ENCODE measurements at places on chromosomes 3 and 15.
A peak's percentile ranks its signal among the peaks of the same experiment; 100 is the strongest.

DNA sequence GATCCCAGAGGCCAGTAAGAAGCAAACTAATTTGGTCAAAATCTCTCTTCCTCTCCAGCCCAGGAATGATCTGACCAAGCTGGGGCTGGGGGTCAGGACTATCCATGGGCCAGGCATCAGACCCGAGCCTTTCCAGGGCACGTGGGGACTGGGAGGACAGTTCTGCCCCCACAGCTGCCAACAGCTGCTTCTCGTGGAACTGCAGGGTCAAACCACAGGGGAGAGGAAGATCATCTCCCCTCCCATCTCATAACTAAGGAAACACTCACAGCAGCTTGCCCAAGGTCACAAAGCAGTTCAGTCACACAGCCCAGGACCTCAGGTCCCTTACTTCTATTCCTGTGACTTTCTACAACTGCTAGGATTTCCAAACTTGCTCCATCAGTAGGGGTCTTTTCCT, 47.1 kb downstream of the DAPK2 start:
- no peak for DNase-seq
- H3K27me3 ChIP-seq = no peaks in the 10 kb centered on the region
- H3K4me1 ChIP-seq = no peaks in the 10 kb centered on the region
- no peak overlapping the region for H3K4me3 ChIP-seq

DNA sequence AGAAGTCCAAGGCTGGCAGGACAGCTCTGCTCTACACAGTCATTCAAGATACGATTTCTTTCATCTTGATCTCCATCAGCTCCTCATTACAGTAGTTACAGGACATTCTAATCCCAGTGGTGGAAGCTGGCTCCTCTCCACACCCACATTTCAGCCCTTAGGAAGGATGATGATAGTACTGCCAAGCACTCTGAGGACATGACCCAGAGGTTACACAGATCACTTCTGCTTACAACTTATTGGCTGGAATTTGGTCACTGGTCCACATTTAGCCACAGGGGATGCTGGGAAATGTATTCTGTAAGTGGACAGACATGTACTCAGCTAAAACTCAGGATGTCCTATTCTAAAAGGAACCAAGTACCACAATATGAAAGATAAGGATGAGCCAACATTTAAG, 77.1 kb downstream of the IQCH start:
- no peak overlapping the region for H3K27ac ChIP-seq
- H3K36me3 ChIP-seq = no peaks in the 10 kb centered on the region
- H3K4me1 ChIP-seq = no peaks in the 10 kb centered on the region

- H3K27ac ChIP-seq = no peak overlapping the region
- no peaks in the 10 kb centered on the region for H3K36me3 ChIP-seq
- DNase-seq = peak; percentile 78
- H3K4me1 ChIP-seq = no peaks in the 10 kb centered on the region
These were observed 32.6 kb upstream of the SPTBN5 start for GRCh38 chr15:41926185-41927056.

- H3K4me3 ChIP-seq = no peak overlapping the region
- H3K4me1 ChIP-seq = no peaks in the 10 kb centered on the region
- no peaks in the 10 kb centered on the region for H3K36me3 ChIP-seq
- no peak overlapping the region for H3K27ac ChIP-seq
- no peaks in the 10 kb centered on the region for H3K27me3 ChIP-seq
- DNase-seq = no peak
These were observed 112.4 kb upstream of the CCDC54 start for GRCh38 chr3:107264888-107265287.

DNA sequence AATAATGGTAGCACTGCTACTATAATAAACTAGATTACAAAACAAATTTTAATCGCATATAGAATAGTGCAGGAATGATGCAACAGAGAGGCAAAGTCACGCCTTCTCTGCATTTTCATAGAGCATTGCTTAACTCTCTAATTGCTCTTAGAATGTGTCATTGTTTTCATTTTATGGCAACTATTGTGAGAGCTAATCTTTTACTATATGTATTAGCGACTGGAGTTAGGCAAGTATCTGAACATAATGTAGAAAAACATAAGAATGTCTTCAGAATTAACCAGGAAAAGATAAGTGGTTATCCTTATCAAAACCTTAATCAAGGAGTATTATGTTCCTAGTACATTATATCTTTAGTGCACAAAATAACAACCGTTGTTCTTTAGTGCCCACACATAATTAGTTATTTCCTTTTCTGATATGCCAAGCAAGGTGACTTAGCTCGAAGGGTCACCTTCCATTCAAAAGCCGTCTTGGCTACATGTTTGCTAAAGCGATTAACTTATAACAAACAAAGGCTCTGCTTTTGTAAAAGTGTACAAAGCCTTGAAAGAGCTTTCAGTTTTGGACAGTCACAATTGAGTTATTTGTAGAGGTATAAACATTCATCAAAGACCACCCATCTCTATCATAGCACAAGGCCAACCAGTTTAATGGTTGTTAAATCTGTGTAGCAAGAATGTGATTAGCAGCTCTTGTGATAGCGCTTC, 1328.9 kb downstream of the ROBO2 start:
- H3K4me1 ChIP-seq = no peaks in the 10 kb centered on the region
- H3K27ac ChIP-seq = no peak overlapping the region
- DNase-seq = no peak
- no peaks in the 10 kb centered on the region for H3K27me3 ChIP-seq
